ENCODE measurements at places on chromosomes 2 and 18. TPM values are rescaled to one million over a fixed set of nuclear protein-coding genes. Genes with fewer than 3 reads are reported as not detected.

BCL11A gene
- 1.6 TPM for total RNA-seq

NEURL3 gene
- not detected for total RNA-seq

LMAN1 gene
- total RNA-seq = 118 TPM

FSHR gene
- total RNA-seq = not detected

LYG2 gene
- total RNA-seq = not detected

LIMS2 gene
- 14.6 TPM for total RNA-seq

TM4SF20 gene
- not detected for total RNA-seq

SLC8A1 gene
- total RNA-seq = 0.31 TPM

CYP27A1 gene
- not detected for total RNA-seq

MYO7B gene
- 0.62 TPM for total RNA-seq

UGT1A1 gene
- total RNA-seq = not detected

AMER3 gene
- not detected for total RNA-seq

PKDCC gene
- not detected for total RNA-seq

IGFBP2 gene
- total RNA-seq = 39.1 TPM

GPC1 gene
- 1.3 TPM for total RNA-seq

TMEM200C gene
- not detected for total RNA-seq

NGEF gene
- total RNA-seq = not detected

BCL2L11 gene
- 19.9 TPM for total RNA-seq

ALK gene
- not detected for total RNA-seq

KCNS3 gene
- total RNA-seq = not detected

AQP12B gene
- not detected for total RNA-seq

PRSS56 gene
- total RNA-seq = not detected

OBSL1 gene
- 1.7 TPM for total RNA-seq

ARHGAP15 gene
- 47.0 TPM for total RNA-seq

TLX2 gene
- total RNA-seq = 0.12 TPM

ZFP36L2 gene
- total RNA-seq = 58.4 TPM

FBXO48 gene
- total RNA-seq = 1.7 TPM

REG1B gene
- total RNA-seq = not detected

DPP10 gene
- not detected for total RNA-seq

ALPG gene
- not detected for total RNA-seq

TMEM182 gene
- 4.4 TPM for total RNA-seq

SNTG2 gene
- total RNA-seq = 3.6 TPM

ADRA2B gene
- 0.29 TPM for total RNA-seq

ADAM23 gene
- total RNA-seq = 0.10 TPM

DHRS9 gene
- not detected for total RNA-seq

ASPRV1 gene
- total RNA-seq = 0.74 TPM

EMILIN2 gene
- 30.2 TPM for total RNA-seq

BIN1 gene
- 101 TPM for total RNA-seq

NEUROD1 gene
- total RNA-seq = not detected

SPATA3 gene
- not detected for total RNA-seq

PIEZO2 gene
- total RNA-seq = not detected

DTNA gene
- 0.66 TPM for total RNA-seq

LIPG gene
- 0.64 TPM for total RNA-seq

DYNAP gene
- total RNA-seq = not detected

CHRNA1 gene
- not detected for total RNA-seq

CD8A gene
- total RNA-seq = 356 TPM

MAP3K20 gene
- total RNA-seq = 11.9 TPM

FBXO36 gene
- 1.3 TPM for total RNA-seq

GCG gene
- total RNA-seq = not detected

ST8SIA5 gene
- total RNA-seq = not detected

MYO1B gene
- total RNA-seq = 35.0 TPM

NYAP2 gene
- total RNA-seq = 0.06 TPM

DLGAP1 gene
- not detected for total RNA-seq

IGFBP5 gene
- total RNA-seq = not detected

KCNG2 gene
- not detected for total RNA-seq

SOWAHC gene
- total RNA-seq = 0.14 TPM

All from activated naive CD8-positive, alpha-beta T cell treated with anti-CD3 and anti-CD28 coated beads for 36 hours (primary cell).